ENCODE measurements at places on chromosomes 1 and 21.
A peak's percentile ranks its signal among the peaks of the same experiment; 100 is the strongest.

DNA sequence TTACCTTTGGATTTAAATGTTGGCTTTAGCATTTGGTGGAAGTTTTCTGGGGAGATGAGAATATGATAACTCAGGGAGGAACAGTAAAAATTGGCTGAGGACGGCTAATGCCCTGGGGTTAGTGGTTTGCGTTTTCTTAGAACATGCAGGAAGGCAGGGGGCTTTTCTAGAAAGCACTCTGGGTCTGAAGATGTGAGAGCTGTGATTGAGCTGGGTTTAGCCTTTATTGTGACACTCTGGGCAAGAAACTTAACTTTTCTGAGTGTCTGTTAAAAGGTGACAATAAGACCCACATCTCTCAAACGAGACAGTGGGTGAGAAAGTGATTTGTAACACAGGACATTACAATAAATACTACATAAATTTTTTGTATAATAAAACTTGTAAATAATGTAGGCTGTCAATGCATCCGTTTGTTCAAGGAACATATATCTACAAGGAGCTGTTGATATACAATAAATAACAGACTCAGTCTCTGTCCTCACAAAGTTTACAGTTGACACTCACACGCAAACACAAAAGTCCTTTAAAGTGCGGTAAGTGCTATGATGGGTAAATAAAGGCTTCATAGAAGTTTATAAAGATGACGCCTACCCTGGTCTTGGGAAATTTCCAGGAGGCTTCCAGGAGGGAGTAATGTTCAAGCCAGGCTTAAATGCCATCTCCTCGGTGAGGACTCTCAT, 49.5 kb upstream of the MRPS6 start:
- DNase-seq = no peak

DNA sequence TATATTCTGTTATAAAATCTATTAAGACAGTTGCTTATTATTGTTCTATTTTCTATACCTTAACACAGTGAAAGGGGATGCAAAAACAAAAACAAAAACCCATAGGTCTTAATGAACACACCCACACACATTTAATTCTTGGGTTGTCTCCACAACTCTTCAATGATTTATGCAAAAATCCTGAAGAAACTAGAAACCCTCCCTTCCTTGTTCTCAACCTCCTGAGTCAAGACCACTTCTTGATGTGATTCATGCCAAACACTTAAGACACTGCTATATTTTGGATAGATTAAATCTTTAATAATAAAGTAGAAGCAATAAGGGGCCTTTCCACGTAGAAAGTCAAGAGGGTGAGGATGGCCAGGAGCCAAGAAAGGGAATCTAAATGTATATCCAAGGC, 23.4 kb downstream of the SCAF4 start:
- DNase-seq = no peak

DNA sequence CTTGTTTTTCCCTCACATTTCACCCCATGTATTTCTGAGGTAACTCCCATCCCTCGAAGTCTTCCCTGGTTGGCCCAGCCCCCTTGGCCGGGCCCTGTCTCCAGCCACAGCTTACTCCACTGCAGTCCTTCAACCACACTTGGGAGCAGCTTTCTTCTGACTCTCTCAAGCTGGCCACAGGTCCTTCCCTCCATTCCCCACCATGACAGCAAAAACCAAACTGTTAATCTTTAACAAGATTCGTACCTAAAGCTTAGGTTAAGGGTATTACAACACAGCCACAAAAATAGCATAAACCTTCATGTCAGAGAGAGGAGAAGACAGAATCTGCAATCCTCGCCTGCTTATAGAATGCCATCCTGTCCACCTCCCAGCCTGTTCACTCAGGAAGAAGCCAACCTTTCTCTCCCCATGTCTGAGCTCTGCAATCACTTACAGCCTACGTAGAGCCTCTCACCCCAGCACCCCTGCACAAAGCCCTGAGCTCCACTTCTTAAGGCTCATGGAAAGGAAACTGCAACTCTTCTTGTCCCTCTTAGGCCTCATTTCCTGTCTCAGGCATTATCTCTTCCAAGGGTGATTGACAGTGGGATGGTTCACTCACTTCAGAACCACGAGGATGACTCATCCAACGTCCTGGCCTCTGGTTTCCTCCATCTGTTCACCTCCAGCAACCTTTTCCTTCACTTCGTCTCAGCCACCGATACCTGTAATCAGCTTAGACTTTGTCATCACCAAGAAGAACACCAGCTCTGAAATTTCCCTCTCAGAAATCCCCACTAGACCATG, 72.8 kb downstream of the CD2 start:
- peak; percentile 32 for DNase-seq

GRCh38 chr1:213979751-213980586, 7.8 kb upstream of the PROX1 start:
- DNase-seq = no peak

DNA sequence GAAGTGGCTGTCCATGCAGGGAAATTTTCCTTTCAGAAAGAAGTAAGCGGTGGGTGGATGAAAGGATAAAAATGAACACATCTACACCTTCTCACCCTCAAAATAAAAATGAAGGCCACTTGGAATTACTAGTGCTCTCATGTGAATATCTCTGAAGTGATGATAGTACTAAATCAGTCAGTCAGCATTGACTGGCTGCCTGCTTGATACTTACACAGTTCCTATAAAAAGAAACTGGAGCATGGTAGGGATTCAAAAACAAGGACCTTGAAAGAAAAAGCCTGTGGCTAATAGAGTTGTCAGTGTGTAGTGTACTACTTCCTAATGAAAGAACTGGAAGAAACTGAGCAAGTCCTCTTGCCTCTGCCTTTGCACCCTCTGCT, 239.7 kb downstream of the HLX start:
- DNase-seq = no peak

DNA sequence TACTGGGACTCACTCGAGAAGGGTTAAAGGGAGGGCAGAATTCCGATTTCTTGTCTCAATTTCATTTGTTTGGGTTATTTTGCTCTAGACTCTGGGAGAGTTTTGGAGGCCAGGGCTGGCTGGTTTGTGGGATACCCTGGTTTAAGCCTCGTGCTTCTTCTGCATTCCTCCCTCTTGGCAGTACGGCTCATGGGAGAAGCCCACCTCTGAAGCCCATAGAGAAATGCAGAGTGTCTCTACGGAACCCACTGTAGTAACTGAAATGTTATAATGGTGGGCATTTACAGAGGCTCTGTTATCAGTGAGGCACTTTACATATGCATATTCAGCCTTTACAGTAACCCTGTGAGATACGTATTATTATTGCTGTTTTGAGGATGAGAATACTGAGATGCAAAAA, 43.9 kb downstream of the ROR1 start:
- no peak for DNase-seq

GRCh38 chr1:34831721-34832246, 27.8 kb downstream of the SMIM12 start:
- no peak for DNase-seq

- no peak for DNase-seq
Measured at GRCh38 chr1:24321126-24321525, 2.0 kb downstream of the GRHL3 start.

DNA sequence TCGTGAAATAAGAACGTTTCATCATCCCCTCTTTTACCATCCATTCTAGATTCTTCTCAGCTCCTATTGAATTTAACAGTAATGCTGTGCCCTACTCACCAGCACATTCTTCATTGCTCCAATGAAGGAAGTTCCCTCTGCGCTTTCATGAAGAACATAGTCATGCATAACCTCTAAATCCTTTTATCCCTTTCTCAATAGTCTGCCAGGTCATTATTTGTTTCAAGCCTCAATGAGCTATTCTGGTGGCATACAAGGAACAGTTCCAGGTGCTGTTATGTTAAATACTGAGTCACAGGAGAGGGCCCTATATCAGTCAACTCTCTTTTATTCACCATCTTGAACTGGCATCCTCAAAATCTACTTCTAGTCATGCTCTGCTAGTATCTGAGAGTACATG, 381.0 kb downstream of the GPATCH2 start:
- DNase-seq = no peak

DNA sequence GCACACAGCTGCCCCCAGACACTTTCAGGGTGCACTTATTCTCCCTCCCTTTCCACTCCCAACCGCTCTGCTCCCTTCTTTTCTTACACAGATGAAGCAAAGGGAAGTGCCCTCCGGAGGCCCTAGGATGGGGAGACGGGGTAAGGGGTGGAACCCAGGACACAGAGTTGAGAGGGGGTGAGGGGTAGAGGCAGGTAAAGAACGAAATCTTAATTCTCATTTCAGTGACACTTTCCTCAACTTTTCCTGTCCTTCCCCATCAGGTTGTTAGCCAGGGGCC, 12.8 kb downstream of the PLEKHO1 start:
- no peak for DNase-seq

DNA sequence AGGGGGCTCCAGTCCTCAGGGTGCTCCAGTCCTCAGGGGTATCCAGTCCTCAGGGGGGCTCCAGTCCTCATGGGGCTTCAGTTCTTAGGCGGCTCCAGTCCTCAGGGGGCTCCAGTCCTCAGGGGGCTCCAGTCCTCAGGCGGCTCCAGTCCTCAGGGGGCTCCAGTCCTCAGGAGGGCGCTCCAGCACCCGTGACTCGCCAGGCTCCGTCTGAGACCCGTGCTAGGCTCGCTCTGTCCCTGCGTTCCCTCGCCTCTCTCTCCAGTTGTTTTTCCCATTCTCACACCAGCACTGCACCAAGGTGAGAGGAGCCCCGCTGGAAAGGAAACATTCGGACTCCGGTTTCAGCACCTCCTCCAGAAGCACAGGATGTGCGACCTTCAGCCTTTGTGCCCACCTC, 9.4 kb upstream of the OR2M2 start:
- no peak for DNase-seq

DNA sequence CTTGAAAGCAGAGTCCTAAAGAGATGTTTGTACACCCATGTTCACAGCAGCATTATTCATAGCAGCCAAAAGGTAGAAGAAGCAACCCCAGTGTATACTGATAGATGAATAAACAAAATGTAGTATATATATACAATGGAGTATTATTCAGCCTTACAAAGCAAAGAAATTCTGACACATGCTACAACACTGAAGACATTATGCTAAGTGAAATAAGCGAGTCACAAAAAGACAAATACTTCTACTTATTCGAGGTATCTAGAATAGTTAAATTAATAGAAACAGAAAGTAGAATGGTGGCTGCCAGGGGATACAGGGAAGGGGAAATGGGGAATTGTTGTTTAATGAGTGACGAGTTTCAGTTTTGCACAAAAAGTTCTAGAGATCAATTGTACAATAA, 23.5 kb downstream of the COP1 start:
- DNase-seq = no peak

- no peak for DNase-seq
Measured at GRCh38 chr1:234915924-234916675, 212.5 kb downstream of the TOMM20 start.

DNA sequence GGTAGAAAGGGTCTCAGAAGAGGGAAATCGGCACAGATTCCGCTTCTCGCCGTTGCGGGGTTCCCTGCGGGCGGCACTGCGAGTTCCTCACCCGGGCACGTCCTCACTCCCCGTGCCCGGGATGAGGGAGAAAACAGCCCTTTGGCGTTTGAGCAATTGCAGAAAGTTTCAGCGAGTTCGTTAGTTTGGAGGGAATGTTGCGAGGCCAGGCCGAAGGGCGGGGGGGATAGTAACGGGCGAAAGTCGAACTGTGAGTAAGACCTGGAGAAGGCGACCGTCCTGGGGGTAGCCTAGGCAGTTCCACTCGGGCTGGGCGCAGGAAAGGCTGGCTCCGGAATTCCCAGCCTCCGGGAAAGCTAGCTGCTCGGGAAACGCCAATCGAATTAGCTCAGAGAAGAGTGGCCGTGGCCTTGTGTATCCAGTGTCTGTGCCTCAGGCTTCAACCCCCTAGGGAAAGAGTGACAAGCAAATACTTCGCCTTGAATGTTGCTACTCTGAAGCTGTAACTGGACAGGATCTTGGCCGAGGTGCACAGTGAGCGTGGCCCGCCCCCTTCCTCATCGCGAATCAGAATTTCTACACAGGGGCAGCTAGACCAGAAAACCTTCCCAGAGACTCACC, 787 bp downstream of the PTGFR start:
- DNase-seq = no peak

DNA sequence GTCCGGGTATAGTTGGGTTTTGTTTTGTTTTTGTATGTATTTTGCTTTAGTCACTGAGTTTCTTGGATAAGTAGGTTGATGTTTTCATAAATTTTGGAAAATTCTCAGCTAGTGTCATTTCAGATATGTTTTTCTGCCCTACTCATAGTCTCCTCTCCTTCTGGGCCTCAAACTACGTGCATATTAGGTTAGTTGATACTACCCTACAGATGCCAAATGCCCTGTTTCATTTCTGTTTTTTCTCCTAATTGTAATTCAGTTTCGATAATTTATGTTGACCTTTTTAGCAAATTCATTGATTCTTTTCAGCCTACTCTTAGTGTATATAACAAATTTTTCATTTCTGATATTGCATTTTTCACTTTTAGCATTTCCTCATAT, 268.6 kb upstream of the RGS18 start:
- no peak for DNase-seq

DNA sequence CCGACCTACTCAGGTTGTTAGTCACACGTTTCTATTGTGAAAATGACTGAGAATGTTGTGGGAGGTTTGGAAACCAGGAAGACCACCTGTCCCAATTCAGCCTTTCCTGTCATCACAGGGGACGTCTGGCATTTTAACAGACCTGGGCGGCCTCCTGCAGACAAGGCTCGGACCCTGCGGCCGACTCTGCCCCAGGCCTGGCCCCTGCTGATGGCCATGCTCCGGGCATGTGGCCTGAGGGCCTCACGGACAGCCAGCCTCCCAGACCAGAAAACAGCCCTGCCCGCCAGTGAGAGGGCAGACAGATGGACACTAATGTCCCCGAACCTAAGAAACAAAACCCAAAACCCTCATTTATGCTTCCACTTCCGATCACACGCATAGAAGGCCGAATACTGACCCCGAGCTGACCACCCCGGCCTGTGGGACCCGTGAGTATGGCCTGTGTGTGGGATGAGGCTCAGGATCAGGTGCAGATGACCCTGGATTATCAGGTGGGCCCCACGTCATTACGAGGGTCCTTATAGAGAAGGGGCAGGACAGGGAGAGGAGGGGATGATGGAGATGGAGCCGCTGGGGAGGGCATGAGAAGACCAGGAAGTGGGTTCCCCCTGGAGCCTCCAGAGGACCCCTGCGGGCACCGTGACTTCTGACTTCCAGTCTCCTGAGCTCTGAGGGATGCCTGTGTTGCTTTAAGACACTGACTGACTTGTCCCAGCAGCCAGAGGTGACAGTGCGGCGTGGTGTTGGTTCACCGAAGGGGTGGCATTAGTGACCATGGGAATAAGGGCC, 9.6 kb downstream of the COL18A1 start:
- no peak for DNase-seq

DNA sequence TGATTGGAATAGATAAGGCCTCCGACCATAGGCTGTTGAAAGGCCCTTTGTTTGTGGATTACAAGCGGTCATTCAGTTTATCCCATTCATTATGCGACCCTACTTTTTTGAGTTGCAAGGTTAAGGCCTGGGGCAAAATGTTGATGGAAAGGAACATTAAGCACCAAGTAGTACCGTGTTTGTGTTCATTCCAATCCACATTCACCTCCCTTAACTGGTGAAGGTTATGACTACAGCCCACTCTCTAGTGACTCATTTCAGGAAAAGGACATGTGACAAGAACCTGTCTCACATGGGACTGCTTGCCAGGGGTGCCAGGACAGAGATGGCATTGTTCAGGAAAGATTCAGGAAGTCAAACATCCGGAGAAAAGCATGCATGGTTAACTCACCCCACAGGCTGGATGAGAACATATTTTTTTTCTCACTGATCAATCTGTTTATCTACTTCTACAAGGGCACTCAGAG, 81.6 kb downstream of the CD58 start:
- DNase-seq = no peak

- DNase-seq = no peak
Measured at GRCh38 chr1:201461645-201462441, 7.1 kb downstream of the PHLDA3 start.

Data from stimulated activated CD4-positive, alpha-beta T cell treated with anti-CD3 and anti-CD28 coated beads, TNF-alpha, amount 100 ng/mL, for 1 hour (primary cell).